Karpas-422 (cell line): ENCODE measurements at places on chromosomes 2 and 18. TPM values are rescaled to one million over a fixed set of nuclear protein-coding genes. Genes with fewer than 3 reads are reported as not detected.

Gene DUSP2
- total RNA-seq = 25.1 and 45.2 TPM in 2 replicates

Gene LIMS4
- total RNA-seq = 0.40 TPM in 1 of 2 replicates, not detected in the other

Gene ONECUT2
- not detected in 2 replicates for total RNA-seq

- H3K27me3 ChIP-seq = no peaks in the 10 kb centered on the region
- no peak for DNase-seq
- no peak overlapping the region for H3K4me3 ChIP-seq
- H3K36me3 ChIP-seq = no peaks in the 10 kb centered on the region
These were observed 196.3 kb downstream of the CTIF start for GRCh38 chr18:48735080-48735676.

- DNase-seq = no peak
- H3K4me1 ChIP-seq = peaks cover 9% of the 10 kb centered on the region; the same call in 1 of the 2 replicates
- H3K4me3 ChIP-seq = no peak overlapping the region
- no peak overlapping the region for H3K27ac ChIP-seq
- H3K36me3 ChIP-seq = no peaks in the 10 kb centered on the region
These were observed 34.3 kb downstream of the CIB4 start for GRCh38 chr2:26606847-26607190.

- no peaks in the 10 kb centered on the region for H3K27me3 ChIP-seq
- no peak overlapping the region for H3K4me3 ChIP-seq
- no peak for DNase-seq
- no peaks in the 10 kb centered on the region for H3K4me1 ChIP-seq
- H3K36me3 ChIP-seq = no peaks in the 10 kb centered on the region
These were observed 147.0 kb downstream of the PID1 start for GRCh38 chr2:229124136-229124535.

DNA sequence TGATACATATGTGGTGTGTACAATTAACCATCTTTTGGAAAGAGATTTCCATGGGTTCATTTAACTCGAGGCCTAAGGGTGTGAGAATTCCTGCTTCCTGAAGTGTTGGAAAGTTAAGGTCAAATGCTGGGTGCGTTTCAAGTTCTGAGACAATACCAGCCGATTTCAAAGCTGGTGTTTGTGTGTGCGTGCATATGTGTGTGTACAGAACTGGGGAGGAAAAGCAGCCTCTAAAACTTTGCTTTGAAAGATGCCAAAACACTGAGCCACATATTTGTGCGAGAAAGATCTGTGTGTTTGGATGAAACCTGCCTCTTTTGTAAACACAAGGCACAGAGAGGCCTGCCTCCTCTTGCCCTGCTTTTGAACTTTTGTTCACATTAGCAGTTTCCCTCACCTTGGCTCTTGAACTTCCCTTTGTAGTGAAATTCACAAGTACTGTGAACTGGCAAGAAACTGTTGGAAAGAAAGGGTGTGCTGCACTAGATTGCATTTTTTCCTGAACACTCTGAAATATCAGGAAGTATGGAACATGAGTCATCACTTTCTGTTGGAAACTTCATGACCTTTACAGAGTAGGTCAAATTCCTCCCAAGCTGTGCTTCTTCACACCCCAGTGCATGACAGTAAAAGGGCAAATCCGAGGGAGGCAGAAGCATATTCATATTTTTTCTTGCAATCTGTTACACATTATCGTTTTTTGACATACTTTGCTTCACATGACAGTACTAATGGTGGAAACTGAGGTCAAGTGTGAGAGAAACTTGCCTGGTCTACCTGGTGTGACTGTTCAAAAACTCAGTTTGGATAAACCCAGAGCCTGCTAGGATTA lies 20.0 kb upstream of the CAVIN2 start:
- H3K36me3 ChIP-seq = no peaks in the 10 kb centered on the region
- no peak overlapping the region for H3K27ac ChIP-seq
- H3K4me3 ChIP-seq = no peak overlapping the region
- no peaks in the 10 kb centered on the region for H3K27me3 ChIP-seq

GRCh38 chr2:58939388-58939787 lies 698.3 kb upstream of the FANCL start:
- no peak overlapping the region for H3K4me3 ChIP-seq
- H3K27me3 ChIP-seq = no peaks in the 10 kb centered on the region
- no peak for DNase-seq
